ENCODE measurements at places on chromosomes 1 and 21. TPM values are rescaled to one million over a fixed set of nuclear protein-coding genes. Genes with fewer than 3 reads are reported as not detected.

DNA sequence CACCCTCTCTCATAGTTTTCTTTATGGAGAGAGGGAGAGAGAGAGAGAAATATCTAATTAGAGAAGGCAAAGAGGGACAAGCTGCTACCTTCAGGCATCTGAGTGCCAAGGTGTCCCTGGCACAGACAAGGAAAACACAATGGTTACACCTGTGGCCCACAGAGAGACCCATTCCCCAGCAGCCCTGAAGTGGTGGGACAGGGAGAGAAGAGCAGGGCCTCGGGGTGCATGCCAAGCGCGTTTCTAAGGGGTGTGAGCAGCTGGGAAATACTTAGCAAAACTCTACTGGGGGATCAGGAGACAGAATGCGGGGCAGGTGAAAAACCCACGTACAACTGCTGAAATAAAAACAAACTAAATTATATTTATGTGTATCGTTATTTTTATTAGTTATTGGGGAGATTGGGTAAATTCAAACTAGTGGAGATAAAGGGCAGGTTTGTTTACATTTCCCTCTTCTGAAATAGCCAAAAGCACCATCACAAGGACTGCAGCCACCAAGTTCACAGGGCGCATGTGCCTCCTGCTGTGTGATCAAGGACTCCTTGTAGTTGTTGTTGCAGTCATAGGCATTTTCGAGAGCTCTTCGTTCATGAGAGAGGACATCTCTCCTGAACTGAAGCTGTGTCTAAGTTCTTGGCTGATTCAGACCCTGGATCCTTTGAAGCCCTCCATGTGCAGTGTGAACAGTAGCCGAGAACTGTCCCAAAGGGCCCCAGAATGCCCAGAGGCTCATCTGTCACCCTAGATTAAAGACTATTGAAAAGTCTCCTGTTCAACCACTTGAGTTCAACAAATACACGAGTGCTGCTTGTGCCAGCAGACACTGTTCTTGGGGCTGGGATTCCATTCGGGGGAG, 737 bp upstream of the SERPINC1 start:
- no peaks in the 10 kb centered on the region for H3K4me1 ChIP-seq
- H3K36me3 ChIP-seq = no peaks in the 10 kb centered on the region
- H3K4me3 ChIP-seq = no peak overlapping the region
- no peaks in the 10 kb centered on the region for H3K27me3 ChIP-seq
- DNase-seq = no peak
- no peak overlapping the region for H3K27ac ChIP-seq

DNA sequence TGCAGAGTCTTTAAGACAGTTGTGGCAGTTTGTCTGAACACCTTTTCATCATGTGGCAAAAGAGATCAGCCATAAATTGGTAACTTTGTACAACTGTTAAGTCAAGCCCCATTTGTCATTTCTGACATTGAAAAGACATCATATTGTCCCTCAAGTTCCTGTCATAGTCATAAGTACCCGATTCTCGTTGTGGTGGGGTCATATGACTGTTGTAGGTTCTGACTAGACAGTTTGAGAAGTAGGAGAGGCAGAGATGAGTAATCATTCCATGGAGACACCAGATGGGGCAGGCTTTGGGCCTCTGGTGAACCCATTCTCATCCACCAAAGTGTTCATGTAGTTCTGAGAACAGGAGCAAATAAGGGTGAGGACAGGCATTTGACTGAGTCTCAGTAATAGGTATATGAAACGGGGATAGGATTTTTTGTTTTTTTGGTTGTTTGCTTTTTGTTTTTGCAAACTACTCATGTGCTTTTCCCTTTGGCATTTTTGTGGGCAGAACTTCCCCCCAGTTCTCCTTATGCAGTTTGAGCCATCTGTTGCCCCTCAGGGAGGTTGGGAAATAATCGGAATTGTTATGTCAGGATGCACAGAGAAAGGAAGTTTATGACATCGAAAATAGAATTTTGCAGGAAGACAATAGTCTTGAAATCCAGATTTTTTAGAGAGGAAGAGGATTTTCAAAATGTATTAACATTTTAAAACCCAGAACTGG, 86.9 kb upstream of the KCNE2 start:
- no peak overlapping the region for H3K4me3 ChIP-seq
- H3K4me1 ChIP-seq = no peaks in the 10 kb centered on the region
- no peak for DNase-seq
- no peak overlapping the region for H3K27ac ChIP-seq
- H3K27me3 ChIP-seq = no peaks in the 10 kb centered on the region

- no peak for DNase-seq
- no peaks in the 10 kb centered on the region for H3K36me3 ChIP-seq
- H3K27me3 ChIP-seq = no peaks in the 10 kb centered on the region
- no peaks in the 10 kb centered on the region for H3K4me1 ChIP-seq
- no peak overlapping the region for H3K4me3 ChIP-seq
- H3K27ac ChIP-seq = no peak overlapping the region
Measured at GRCh38 chr1:191662746-191663145, 495.5 kb upstream of the RGS18 start.

DNA sequence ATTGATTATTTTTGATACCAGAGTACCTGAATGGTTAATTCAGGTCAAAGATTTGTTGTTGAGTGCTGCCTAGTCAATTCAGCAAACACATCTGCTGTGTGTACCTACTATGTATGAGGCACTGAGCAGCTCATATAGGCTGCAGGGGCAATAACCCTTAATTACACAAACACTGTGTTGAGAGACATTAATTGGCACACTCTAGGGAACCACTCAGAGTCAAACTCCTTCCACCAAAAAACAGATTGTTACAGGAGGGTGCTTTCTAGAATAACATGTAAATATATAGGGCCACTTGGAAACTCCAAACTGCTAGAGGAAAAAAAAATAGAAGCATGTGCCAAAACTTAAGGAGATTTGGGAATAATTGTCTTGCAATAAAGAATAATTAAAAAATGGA, 31.3 kb downstream of the UBE2U start:
- H3K4me1 ChIP-seq = no peaks in the 10 kb centered on the region
- DNase-seq = no peak
- H3K4me3 ChIP-seq = no peak overlapping the region
- H3K36me3 ChIP-seq = no peaks in the 10 kb centered on the region
- no peaks in the 10 kb centered on the region for H3K27me3 ChIP-seq

- H3K27ac ChIP-seq = no peak overlapping the region
- peaks cover 25% of the 10 kb centered on the region for H3K4me1 ChIP-seq
- no peak overlapping the region for H3K4me3 ChIP-seq
- peaks cover 100% of the 10 kb centered on the region for H3K27me3 ChIP-seq
Measured at GRCh38 chr1:200033511-200034261, 6.2 kb downstream of the NR5A2 start.

DNA sequence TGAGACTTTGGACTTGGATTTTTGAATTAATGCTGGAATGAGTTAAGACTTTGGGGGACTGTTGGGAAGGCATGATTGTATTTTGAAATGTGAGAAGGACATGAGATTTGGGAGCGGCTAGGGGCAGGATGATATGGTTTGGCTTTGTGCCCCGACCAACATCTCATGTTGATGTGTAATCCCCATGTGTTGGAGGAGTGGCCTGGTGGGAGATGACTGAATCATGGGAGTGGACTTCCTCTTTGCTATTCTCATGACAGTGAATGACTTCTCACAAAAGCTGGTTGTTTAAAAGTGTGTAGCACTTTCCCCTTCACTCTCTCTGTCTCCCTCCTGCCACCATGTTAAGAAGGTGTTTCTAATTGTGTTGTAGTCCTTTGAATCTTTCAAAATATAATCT, 9.3 kb upstream of the PHGDH start:
- H3K4me1 ChIP-seq = no peaks in the 10 kb centered on the region
- no peak for DNase-seq
- H3K27ac ChIP-seq = no peak overlapping the region
- no peak overlapping the region for H3K4me3 ChIP-seq
- no peaks in the 10 kb centered on the region for H3K27me3 ChIP-seq
- no peaks in the 10 kb centered on the region for H3K36me3 ChIP-seq

- no peaks in the 10 kb centered on the region for H3K4me1 ChIP-seq
- no peaks in the 10 kb centered on the region for H3K36me3 ChIP-seq
- H3K4me3 ChIP-seq = no peak overlapping the region
- no peak overlapping the region for H3K27ac ChIP-seq
- DNase-seq = no peak
Measured at GRCh38 chr1:228214921-228215662, 7.2 kb downstream of the OBSCN start.

AADACL4 gene
- not detected for polyA plus RNA-seq

PSRC1 gene
- polyA plus RNA-seq = 53.0 TPM

THEMIS2 gene
- 7.6 TPM for polyA plus RNA-seq

LCE6A gene
- polyA plus RNA-seq = not detected

All from left lung (tissue), 14 donors.